ENCODE measurements at places on chromosomes 5 and 9.

- DNase-seq: no peak
Measured at GRCh38 chr9:7117676-7118561, 360.1 kb downstream of the KDM4C start.

- no peak for DNase-seq
Measured at GRCh38 chr9:130426883-130427282, 17.9 kb upstream of the ASS1 start.

DNA sequence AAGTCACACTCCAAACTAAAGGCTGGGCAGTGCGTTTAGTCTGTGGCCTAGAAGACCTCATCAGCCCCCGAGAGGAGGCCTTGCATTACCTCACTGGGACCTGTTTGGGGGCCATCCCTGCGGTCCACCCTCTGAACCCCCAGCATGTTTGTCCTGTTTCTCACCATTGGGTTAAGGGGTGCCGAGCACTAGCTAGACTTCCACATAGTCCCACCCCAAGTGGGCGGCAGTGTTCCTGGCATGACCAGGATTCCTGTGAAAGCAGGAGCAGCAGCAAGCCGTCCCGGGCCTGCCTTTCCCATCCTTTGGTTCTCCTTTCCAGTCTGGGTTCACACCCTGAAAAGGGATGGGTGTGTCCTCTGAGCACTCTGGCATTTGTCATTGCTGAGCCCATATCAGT lies 26.6 kb upstream of the SAP30L start:
- no peak for DNase-seq

DNA sequence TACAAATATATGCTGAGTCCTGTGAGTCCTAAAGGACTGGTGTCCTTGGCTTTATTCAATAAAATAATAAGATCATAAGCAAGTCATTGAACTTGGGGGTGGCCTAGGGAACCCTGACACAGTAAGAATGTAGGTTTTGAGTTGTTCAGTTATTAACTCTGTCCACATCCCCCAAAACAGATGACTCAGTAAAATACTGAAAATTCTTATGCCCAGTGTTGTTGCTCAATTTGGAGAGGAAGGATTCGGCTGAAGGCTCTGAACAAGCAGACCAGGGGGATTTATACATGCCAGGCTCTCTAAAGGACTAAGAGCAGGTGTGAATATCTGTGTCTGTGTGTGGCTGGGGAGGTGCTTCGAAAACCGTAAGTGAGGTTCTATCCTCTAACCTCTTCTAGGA lies 173.7 kb downstream of the RMI1 start:
- DNase-seq: no peak

GRCh38 chr9:93088656-93089015 lies 7.4 kb upstream of the CARD19 start:
- no peak for DNase-seq

- no peak for DNase-seq
Measured at GRCh38 chr5:172727551-172727950, 43.4 kb downstream of the DUSP1 start.

GRCh38 chr9:108568093-108568492 lies 287.7 kb downstream of the ACTL7B start:
- DNase-seq: no peak

GRCh38 chr9:7937761-7938491 lies 138.3 kb upstream of the DMAC1 start:
- DNase-seq: no peak

DNA sequence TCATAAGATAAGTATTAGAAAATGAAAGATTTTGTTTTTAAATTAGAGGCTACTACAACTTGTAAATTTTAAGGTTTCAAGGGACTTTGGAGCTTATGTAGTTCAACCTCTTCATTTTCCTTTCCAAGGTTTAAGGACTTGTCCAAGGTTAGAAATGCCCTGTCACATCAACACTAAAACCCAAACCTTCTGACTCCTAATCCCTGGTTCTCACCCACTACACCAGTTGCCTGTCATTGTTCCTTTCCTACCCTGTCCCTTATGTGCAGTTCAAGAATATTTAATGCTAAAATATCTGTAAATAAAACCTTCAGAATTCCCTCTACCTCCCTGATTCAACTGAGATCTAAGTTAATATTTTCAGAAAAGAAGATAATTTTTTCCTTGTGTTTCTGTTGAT lies 206.4 kb downstream of the NFIB start:
- DNase-seq: no peak

DNA sequence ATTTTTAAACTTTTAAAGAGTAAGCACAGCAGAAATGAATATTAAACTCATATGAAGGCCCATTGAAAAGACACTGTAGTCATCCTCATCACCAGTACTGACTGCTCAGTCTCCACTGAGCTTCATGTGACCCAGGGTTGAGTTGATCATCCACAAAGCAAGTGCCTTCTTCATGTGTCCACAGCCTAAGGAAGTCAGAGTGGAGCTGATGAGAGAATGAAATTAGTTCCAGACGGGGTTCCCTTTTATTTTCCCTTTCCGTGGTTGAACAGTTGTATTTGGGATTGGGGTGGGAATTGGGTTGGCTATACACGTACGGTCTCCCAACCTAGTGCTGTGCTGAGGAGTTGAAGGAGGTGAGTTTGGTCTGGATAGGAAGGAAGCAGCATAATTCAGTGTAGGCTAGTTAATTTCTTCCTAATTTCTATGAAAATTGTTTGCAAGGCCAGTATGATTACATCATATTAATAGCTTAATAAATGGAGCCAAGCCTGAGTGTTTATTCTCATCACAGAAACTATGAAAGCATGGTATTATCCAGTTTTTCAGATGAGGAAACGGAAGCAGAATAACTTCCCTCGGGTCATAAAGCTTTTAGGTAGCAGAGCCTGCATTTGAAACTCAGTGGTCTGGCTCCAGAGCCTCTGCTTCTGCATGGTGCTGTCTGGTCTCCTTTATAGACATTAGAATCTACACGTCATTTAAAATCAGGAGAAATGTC lies 103.9 kb upstream of the DMRT1 start:
- DNase-seq: no peak

- no peak for DNase-seq
Measured at GRCh38 chr5:122014236-122014935, 52.6 kb downstream of the SRFBP1 start.

DNA sequence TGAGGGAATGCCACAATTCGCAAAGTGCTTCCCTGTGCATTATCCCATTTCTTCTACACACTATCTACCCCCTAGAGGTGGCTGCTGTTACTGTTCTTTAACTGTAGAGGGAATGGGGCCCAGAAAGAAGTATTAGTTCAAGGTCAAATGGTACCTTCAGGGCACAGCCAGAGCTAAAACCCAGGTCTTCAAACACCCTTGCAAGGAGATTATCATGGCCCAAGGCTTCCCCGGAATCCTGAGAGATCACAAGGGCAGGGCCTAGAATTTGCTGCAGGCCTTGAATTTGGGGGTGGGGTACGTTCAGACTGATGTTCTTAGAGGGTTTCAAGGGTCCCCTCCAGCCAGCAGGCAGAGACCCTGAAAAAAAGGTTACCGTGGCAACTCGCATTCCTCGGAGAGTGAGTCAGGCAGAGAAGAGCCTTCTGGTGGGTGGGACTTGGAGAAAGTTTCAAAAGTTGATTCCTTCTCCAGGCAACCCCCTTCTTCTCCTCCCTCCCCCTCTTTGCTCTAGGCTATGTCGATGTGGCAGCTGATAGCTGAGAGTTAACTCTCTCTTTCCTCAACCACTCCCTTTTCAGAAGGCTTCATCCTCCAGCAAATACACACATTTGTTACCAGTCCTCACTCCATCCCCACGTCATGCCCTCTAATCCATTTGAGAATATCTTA lies 1.9 kb downstream of the SPARC start:
- DNase-seq: no peak

DNA sequence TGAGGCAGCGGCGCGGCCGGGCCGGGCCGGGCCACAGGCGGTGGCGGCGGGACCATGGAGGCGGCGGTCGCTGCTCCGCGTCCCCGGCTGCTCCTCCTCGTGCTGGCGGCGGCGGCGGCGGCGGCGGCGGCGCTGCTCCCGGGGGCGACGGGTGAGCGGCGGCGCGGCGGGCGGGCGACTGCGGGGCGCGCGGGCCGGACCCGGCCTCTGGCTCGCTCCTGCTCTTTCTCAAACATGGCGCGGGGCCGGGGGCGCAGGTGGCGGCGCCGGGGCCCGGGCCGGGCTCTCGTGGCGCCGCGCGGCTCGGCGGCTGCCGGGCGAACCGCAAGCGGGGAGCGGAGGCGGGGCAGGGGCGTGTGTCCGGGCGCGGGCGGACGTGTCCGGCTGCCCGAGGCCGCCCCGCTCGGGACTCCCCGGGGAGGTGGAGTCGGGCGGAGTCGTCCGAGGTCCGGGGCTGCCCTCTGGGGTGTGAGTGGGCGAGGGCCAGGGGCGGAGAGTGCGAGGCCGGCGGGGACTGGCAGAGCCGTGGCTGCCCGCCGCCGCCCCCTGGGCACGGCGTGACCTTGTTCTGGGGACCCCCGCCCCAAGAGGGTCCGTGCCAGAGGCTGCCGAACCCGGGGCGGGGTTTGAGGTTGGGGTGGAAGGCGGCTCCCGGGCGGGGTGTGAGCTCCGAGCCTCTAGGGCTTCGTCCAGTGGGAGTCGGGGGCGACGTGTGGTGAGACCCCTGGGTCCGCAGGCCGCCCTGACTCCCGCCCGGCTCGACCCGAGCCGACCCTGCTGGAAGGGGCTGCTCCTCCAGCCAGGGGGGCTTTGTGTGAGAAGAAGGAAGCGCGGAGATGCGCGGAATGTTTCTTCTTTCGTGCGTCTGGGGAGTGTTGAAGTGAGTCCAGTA lies 485 bp downstream of the TGFBR1 start:
- DNase-seq: no peak

DNA sequence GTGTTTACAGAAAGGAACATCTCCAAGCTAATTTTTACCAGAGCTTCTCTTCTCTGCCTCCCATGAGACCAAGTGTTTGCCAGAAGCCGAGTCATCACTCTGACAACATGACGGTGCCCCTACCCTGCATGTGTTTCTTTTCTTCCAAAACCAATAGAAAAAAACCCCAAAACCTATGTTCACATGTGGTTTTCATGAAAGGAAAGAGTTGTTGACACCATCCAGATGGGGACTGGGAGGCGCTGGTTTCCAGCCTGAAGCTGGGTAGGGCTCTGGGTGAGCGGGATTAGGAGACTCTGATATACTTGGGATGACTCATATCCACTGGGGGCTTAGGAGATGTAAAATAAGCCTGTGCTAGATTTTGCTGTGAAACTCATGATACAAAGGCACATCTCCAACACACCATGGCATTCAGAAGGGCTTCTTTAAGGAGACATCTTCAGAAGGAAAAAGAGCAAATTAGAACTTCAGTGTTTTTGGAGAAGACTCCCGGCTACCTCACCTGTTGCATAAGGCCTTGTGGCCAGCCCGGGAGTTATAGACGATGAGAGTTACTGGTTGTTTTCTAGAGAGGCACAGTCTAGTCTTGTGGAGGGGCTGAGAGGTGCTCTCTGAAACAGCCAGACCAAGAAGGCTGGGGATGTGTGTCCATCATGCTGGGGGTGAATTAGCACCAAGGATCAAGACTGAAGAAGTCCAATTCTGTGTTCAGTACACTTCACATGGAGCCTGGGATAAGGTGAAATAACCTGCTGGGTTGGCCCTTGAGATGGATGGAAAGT lies 108.9 kb upstream of the LHFPL2 start:
- DNase-seq: no peak

- no peak for DNase-seq
Measured at GRCh38 chr5:71894091-71894490, 175.0 kb downstream of the CARTPT start.

DNA sequence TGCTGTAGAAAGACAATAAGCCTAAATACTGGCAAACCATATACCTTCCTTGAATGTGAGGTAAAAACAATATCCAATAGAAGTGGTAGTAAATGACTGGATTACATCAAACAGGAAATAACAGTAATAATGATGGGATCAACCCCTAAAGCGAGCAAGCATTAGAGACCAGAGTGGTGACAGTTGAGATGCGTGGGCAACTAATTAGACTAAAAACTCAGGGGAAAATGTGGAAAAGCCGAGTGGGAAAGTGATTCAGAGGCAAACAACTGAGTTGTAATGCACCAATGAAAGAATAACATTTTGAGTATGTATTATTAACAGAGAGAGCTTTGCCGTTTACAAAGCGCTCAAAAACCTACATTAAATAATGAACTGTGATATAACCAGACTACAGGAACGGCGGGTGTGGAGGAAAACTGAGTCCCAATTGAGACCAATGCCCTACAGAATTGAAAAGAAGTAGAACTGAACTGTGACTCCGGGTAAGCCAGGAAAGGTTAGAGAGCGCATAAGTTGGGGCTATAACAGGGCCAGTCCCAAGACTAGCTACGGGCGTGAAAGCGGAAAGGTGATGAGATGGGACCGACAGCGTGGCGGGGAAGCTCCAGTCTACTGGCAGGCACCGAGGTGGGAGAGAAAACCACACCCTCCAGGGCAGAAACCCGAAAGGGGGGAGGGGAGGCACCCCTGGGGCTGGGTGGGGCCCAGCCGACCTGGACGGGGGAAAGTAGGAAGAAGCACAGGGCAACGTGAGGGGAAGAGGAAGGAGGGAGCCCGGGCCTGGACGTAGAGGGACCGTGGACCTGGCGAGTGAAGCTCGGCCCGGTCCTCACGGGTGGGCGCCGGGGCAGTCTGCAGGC lies 592 bp downstream of the UBAP2 start:
- DNase-seq: no peak

DNA sequence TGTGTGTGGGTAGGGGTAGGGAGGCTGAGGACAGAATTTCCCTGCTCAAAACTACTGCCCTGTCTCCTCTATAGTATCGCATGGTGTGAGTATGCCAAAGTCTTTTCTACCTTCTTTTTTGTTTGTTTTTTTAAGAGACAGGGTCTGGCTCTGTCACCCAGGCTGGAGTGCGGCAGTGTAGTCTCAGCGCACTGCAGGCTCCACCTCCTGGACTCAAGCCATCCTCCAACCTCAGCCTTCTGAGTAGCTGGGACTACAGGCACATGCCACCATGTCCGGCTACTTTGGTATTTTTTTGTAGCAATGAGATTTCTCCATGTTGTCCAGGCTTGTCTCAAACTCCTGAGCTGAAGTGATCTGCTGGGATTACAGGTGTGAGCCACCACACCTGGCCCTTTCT lies 2.5 kb downstream of the SRP19 start:
- DNase-seq: no peak

- DNase-seq: no peak
Measured at GRCh38 chr9:125444956-125445506, 183.4 kb downstream of the GAPVD1 start.

Data from cortex of kidney (tissue), 1 donor.